ENCODE measurements at places on chromosomes 11 and 22. TPM values are rescaled to one million over a fixed set of nuclear protein-coding genes. Genes with fewer than 3 reads are reported as not detected.
A peak's percentile ranks its signal among the peaks of the same experiment; 100 is the strongest.

DNA sequence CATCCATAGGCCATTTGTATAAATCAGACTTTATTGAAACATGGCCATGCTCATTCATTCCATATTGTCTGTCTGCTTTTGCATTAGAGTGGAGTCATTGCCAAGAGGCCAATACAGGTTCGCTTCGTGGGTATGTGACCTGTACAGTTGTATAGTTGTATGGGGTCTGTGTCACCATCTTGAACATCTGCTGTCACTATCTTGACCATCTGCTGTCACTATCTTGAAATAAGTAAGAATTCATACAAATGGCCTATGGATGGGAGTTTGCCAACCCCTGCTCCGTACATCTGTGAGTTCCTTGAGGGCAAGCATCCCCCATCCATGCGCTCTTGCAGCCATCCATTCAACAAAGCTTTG is 44.4 kb upstream of the ANO1 start:
- DNase-seq: no peak

- no peak for DNase-seq
These were observed 41.0 kb downstream of the TRAF6 start for GRCh38 chr11:36469063-36469462.

DNA sequence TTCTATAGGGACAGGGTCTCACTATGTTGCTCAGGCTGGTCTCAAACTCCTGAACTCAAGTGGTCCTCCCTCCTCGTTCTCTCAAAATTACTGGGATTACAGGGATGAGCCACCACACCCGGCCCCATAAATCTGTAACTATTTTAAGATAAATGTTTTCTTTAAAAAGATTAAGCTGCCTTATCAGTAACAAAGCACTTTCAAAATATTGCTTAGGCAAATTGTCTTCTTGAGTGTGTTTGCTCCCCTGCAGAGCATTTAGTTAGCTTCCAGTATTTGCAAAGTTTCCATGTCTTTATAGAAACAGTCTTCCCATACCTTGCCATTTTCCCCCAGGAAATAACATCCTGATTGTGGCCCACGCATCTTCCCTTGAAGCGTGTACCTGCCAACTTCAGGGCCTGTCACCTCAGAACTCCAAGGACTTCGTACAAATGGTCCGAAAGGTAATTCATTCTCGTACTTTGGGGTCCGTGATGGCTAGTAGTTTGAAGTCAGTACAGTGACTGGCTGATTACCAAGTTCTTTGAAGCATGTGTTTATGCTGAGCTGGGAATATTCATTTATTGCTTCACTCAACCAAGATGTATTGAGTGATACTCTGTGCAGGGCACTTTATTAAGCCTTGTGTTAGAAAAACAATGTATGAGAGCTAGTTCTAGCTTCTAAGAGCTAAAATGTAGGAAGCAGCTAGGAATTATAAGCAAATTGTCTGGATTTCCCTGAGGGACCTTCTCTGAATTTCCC is 30.4 kb upstream of the CRTAM start:
- DNase-seq: no peak

Gene WT1
- 0.24 TPM for total RNA-seq

DNA sequence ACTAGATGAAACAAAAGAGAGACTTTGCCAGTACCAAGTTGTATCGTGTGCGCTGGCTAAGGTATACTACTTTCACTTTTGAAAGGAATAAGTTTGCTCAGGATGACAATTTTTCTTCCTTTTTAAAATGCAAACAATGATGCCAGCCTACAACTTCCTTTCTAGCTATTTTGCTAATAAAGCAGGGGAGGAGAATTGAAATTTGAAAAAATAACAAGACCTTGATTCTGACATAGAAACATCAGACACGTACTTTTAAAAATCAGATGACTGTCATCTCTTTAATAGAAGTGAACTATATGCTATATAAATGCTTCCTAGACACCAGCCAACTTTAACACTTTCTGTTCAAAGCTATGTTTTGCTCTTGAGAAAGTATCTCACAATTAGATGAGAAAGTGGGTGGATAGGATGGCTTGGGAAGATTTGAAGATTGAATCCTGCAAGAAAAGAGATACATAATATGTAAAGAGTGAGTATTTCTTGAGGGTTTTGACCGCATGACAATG is 41.7 kb upstream of the BLID start:
- no peak for DNase-seq

GRCh38 chr22:29768052-29768693 is 1.0 kb downstream of the UQCR10 start:
- DNase-seq: no peak

Gene ADM2
- 4.1 TPM for total RNA-seq

DNA sequence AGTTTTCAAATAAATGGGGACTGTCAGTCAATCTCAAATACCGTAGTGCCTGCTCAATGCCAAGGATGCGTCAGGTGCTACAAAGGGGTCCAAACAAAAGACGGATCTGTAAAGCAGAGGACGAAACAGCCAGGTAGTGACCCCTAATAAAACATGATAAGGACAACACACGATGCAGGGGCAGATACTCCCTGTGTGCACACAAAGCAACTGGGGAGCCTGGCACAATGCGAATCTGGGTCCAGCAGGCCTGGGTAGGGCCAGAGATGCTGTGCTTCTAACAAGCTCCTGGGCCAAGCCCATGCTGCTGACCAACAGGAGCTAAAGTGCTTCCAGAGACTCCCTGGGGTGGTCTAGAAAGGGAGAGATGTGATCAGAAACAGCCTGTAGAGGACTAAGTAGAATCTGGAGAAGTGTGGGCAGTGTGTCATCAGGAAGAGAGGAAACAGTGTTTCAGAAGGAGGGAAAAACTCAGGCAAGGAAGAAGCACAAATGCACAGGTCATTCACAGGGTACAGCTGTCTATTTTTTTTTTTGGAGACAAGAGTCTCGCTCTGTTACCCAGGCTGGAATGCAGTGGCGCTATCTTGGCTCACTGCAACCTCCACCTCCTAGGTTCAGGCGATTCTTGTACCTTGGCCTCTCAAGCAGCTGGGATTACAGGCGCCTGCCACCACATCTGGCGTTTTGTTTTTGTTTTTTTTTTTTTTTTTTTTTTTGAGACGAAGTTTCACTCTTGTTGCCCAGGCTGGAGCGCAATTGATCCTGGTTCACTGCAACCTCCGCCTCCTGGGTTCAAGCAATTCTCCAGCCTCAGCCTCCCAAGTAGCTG is 74.5 kb downstream of the MICAL3 start:
- DNase-seq: no peak

DNA sequence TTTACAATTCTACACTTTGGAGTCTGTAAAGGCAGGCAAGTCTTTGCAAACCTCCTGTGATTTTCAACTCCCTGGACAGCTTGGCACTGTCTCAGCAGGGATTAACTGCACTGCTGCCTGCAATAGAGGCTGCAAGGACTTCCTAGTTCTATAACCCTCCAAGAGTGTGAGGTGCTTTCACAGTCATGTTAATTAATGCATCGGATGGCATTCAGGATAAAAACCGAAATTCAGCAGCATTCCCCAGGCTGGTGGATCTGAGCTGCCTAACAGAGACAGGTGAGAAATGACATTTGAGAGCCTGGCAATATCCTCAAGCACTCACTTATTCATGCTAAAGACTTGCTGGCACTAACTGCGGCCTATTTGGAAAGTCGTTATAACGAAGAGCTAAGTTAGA is 85.0 kb downstream of the LARGE1 start:
- no peak for DNase-seq

DNA sequence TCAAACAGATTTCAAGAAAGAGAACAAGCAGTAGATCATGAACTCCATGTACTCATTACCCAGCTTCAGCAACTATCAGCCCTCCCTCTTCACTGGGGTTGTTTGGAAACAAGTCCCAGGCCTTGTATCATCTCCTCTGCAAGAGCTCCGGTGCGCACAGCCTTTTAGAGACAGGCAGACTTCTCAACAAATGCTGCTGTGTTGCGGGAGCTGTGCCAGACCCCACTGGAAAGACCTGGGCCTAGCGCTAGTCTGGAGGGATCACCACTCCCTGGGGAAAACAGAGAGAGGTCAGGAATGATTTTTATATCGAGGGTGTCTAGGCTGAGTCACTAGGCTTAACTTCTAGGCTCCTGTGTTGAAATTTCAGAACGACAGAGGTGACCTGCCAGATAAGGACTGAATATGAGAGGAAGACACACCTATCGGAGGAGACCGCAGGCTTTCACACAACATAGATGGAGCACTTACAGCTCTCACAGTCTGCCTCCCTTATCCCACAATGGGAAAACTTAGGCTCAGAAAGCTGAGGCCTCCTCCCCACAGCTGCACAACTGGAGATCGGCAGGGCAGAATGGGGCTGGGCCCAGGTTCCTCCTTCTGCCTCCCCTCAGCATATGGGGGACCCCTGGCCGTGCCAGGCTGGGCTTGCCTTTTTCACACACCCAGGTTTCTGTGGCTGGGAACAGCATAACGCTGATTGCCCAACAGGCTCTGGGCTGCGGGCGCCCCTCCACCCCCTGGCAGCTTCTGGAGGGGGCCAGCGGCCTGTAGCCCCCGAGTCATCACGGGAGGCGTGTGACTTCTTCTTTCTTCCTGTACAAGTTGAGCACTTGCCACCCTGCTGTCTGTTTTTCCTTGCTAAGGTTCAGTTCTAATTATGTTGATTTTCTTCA is 86.0 kb downstream of the PKNOX2 start:
- DNase-seq: peak; percentile 31

DNA sequence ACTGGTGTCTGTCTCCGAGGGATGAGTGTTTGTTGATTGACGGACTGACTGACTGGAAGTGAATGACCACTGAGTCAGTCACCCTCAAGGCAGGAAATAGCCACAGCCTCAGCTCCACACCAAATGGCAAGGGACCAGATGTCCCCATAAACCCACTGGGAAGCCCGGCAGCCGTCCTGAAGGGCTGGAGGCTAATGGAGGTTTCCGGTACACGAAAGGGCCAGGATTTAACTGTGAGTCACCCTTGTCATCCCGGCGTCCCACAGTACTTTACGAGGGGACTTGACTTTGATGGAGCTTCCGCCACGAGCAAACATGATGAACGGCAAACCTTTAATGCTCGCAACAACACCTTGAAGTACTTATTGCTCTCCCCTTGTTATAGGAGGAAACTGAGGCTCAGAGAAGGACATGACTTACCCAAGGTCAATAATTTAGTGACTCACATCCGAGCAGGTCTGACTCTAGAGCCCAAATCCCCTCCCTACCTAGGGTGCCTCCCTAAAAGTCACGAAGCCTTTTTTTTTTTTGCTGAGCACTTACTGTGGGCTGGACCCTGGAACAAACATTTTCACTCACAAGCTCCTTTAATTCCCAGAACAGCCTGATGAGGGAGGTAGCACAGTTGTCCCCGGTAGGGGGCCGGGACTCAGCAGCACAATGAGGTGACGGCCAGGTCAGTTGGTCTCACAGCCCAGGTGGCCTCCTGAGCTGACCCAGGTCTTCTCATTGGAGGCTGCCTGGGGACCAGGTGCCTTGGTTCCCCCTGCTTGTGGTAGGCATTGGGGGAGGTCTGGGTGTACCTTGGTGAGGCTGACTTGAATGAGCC is 25.2 kb upstream of the GCAT start:
- DNase-seq: no peak

Gene MUC2
- total RNA-seq: 18.2 TPM

GRCh38 chr11:134033696-134034491 is 35.0 kb upstream of the JAM3 start:
- peak; percentile 95 for DNase-seq

DNA sequence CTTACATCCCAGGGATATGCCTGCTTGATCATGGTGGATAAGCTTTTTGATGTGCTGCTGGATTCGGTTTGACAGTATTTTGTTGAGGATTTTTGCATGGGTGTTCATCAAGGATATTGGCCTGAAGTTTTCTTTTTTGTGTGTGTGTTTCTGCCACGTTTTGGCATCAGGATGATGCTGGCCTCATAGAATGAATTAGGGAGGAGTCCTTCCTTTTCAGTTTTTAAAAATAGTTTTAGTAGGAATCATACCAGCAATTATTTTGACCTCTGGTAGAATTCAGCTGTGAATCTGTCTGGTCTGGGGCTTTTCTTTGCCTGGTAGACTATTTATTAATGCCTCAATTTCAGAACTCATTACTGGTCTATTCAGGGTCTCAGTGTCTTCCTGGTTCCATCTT is 362.4 kb downstream of the JRKL start:
- DNase-seq: no peak

DNA sequence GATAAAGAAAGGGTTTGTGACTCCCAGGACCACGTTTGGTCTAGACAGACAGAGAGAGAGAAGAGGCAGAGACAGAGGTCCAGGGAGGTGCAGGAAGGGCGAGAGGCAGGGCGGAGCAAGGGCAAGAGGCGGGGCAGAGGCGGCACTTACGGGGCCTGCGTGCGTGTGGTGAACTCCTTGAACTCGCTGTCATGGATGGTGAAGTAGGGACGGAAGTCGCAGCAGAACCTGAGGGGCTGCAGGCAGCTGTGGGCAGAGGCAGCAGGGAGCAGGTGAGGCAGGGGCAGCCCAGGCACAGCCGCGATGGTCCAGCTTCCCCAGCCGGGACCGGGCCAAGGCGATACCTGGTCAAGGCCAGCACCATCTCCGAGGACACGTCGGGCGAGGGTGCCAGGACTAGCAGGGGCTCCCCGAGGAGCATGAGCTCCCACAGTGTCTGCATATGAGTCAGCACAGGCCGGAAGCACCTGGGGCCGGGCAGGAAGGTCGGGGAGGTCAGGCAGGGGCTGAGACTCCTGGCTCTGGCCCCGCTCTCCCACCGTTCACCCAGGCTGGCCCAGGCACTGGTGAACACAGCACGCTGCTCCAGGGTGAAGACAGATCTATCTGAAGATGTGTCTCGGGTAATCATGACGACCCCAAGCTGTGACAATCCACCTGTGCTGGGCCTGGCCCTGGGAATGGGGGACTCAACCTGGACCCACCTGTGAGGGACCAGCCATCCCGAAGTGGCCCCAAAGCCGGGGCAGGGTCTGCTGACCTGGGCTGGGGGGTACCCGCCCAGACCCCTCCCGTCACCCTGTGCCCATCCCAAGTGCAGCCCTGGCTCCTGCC is 7.2 kb upstream of the PLXNB2 start:
- DNase-seq: peak; percentile 11

Gene SMIM35
- total RNA-seq: not detected

- no peak for DNase-seq
These were observed 180.8 kb downstream of the DBX1 start for GRCh38 chr11:19979519-19979845.

Gene MS4A14
- total RNA-seq: not detected

DNA sequence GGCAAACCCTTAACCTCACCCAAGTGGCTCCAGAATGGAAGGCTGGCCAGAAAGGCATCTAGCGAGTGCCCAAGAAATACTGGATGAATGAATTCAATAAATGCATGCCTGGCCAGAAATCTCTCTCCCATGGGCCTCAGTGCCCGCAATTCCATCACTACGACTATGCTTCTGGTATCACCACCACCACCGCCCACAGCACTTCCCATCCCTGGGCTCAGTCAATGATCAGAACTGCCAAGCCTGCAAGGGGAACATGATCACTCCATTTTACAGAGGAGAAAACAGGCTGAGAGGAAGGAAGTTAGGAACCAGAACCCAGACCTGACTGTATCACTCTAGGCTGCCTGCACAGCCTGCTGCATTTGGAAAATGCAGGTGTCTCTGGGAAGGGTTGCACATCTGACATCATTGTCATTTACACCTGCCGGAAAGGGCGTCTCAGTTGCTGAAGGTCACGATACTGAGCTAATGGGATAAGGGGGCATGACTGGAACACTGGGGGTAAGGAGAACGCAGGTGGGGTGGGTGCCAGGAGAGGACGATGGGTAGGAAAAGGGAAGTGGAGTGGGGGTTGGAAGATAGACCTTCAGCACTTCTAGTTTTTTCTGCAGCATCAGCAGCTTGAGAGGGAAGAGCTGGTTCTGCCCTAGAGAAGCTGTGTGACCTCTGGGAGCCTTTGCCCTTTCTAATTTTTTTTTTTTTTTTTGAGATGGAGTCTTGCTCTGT is 3.2 kb downstream of the GPR152 start:
- DNase-seq: no peak
